ENCODE measurements at places on chromosomes 11 and 22.

DNA sequence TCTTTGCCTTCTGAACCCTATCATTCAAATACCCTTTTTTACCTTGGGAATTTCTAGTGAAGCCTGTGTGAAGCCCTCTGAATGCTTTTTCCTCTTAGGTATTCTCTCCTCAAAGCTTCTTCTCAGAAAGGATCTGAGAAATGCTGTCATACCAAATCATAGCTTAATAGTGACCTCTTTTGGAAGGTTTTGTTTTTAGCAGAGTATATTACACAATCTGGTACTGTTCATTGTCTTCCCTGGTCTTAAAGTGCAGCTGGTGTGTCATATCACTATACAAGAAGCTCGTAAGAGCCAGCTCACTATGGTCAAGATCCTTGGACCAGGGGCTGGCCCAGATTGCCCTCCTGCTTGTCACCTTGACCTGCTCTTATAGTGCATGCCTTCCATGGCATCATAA lies 204.4 kb upstream of the ANO5 start:
- DNase-seq = no peak

GRCh38 chr11:66011785-66012303 lies at the start of gene CST6:
Gene CST6 (plus strand): TSS chr11:66012008. CDS start chr11:66012045, 37 bp downstream.
- DNase-seq = no peak

- no peak for DNase-seq
These were observed 29.8 kb downstream of the DUSP8 start for GRCh38 chr11:1542267-1542666.

GRCh38 chr11:90343673-90344072 lies 120.8 kb upstream of the CHORDC1 start:
- no peak for DNase-seq

- no peak for DNase-seq
These were observed 48.4 kb downstream of the KCNJ4 start for GRCh38 chr22:38406617-38407016.

DNA sequence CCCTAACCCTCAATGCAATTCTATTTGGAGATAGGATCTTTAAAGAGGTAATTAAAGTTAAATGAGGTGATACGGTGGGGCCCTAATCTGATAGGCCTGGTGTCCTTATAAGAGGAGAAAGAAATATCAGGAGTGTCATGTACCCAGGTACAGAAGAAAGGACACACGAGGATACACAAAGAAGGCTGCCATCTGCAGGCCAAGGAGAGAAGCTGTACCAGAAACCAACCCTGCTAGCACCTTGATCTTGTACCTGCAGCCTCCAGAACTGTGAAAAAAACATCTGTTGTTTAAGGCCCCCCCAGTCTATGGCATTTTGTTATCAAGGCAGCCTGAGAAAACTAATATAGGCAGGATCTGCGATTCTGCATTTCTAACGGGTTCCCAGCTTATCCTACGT lies 44.2 kb downstream of the FBXO7 start:
- DNase-seq = no peak

- DNase-seq = no peak
These were observed 62.5 kb downstream of the USP35 start for GRCh38 chr11:78251083-78251775.

DNA sequence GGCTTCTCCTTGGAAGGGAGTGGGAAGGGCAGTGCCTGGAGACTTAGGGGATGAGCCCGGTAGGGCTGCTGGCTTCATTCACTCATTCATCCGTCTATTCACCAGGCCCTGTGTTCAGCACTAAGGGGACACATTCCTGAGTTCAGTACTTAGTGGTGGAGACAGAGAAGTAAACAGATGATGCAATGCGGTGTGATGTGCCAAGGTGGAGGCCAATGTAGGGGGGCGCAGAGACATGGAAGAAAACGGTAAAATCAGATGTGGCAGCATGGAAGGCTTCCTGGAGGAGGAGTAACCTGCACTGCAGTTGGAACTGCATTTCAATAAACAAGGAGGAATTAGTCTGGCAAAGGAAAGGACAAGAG lies 21.3 kb downstream of the GRIK4 start:
- no peak for DNase-seq

- DNase-seq = no peak
These were observed 83.7 kb upstream of the DBX1 start for GRCh38 chr11:20243974-20244373.
